ENCODE measurements at places on chromosomes 4 and X.

- no peak for DNase-seq
Measured at GRCh38 chr4:150588316-150588715, 6.4 kb downstream of the MAB21L2 start.

GRCh38 chr4:124526769-124527168 lies 185.8 kb downstream of the ANKRD50 start:
- DNase-seq, result no peak

DNA sequence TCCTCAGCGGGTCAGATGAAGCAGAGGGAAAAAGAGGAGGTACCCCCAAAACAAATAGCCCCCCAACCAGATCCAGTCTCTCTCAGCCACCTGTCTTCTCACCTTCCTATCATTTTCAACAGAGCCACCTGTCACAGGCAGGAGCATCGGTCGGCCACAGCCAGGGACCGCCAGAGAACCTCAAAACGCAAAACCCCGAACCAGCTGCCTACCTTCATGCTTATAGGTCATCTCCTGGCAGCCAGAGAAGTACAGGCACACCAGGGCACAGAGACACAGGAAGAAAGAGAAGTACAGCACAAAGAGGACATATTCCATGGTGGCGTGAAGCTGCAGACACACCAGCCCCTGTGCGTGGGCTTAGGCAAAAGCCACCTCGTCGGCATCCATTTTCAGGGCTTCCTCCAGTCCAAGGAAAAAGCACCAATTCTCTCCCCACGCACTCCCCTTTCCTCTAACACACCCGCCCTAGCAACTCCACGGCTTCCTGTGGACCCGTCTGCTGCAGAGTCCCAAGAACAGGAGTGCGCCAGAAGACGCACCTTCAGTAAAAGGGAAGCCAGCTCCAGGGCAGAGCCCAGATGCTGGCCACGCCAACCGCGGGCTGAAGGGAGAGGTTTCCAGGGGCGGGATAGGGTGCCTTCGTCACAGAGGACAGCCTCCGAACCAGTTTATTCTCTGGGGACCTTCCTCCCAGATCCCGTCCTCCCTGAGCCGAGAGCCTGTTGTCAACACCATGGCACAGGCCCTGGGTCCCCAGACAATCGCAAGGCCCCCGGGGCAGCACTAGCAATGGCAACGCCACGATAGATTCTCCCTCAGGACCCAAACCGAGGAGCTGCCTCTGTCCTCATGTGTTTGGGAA lies 51.8 kb upstream of the C4orf50 start:
- no peak for DNase-seq

DNA sequence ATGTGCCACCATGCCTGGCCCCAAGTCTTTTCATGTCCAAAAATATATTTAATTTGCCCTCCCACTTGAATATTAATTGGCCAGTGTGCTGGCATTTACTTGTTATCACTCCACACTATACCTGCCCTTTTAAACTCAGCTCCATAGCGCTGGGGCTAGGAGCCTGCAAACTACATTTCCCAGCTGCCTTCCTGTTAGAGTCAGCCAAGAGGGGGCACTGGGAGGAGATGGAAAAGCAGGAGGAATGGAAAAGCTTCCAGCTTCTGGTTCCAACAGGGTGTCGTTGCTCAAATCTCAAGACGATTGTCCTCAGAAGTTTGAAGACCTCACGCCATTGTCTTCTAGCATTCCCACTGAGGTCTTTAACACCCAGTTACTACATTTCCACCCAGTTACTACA lies 315.5 kb downstream of the BCOR start:
- no peak for DNase-seq

DNA sequence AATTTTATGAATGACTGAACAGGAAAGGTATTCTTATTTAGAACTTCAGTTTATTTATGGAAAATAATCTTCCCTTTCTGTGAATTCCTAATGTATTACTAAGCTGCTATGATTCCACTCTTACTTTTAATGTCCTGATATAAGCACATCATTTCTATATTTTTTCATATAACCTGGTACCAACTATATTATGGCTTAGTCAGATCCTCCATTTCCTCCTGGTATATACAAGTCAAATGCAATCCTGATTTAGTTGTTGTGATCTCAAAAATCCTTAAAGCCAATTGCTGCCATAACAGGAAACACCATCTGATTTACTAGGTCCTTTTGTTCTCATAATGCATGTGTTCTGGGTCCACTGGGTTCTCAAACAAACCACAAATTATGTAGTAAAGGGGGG lies 26.8 kb downstream of the TRMT2B start:
- no peak for DNase-seq

DNA sequence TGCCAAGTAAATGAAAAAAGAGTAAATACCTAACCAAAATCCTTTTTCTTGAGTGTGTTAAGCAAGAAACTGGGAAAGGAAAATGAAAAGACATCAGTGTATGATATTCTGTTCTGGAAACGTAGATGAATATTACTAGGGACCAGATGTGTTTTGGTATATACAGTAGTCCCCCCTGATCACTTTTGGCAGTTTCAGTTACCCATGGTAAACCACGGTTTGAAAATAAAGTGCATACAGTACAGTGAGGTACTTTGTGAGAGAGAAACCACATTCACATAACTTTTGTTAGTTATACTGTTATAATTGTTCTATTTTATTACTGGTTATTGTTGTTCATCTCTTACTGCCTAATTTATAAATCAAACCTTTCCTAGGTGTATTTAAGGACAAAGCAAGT lies 250.9 kb downstream of the TENM3 start:
- DNase-seq, result no peak

DNA sequence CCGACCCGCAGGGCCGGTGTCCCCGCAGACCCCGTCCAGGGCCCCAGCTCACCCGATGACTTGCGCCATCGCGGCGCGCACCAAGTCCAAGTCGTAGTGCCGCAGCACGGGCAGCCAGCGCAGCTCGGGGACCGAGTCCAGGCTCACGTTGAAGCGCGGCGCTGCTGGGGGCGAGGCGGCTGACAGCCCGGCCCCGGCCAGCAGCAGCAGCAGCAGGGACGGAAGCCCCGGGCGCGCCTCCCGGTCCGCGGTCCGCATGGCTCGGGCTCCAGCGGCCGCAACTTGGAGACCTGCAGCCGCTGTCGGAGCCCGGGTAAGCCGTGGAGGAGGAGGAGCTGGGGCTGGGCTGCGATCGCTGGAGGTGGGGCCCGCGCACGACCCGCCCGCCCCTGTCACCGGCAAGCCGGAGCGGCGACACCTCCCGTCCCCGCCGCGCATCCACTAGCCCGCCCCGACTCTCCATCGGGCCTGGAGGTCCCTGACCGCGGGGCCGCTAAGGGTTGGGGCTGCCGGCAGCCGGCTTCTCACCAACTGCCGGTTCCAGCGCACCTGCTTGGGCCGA lies at the start of gene NAAA:
TSS of gene NAAA (minus strand) at position 322 of the 562 bp plus-strand sequence. CDS start at position 258, 64 bp downstream.
- peak; percentile 63 for DNase-seq

DNA sequence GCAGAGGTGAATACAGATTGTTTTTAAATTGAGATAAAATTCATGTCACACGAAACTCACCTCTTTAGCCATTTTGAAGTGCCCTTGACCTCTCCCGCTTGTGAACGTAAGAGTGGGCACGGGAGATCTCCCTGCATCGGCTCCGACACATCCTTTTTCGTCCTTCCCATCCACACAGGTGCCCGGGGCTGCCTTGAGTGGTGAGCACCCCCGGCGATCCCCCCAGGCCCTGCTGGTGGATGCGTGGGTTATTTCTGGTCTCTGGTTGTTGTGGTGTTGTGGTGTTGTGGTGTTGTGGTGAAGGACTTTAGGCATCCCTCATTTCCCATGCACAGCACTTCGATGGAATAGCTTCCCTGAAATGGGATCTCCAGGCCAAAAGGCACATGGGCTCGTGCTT lies 46.1 kb downstream of the PSAPL1 start:
- DNase-seq, result no peak

- DNase-seq, result no peak
Measured at GRCh38 chr4:89142691-89143669, 31.6 kb downstream of the TIGD2 start.

DNA sequence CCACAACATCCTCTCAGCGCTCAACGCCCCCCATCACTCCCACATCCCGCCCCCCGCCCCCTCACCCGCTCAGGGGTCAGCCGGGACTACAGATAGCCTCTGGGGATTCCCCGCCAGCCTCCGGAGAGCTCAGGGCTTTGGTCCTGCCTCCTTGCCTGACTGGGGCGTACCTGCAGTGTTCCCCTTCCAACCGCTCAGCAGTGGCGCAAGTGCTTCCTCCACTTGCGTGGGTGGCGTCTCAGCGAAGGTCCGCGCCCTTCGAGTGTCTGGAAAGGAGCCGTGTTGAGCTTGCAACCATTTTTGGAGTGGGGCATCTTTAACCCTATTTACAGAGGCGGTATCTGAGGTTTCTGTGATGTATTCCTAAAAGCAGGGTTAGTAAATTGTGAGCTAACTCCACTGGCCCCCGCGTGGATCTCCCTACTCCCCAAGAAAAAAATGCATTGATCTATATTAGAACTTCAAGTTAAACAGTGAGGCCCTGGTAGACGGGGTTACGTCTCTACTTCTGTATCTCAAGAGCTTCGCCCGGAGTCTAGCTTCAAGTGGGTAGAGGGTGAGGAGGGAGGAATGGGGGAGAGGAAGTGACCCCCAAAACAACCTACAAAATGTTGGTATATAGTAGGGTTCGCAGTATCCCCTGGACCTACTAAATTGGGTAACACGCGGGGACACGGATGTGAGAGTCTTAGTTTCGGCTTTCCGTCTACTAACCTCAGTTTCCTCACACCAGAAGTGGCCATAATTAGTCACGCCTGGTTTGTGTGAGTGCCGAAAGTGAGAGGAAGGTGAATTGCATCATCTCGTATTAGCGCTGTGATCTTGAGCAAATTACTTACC lies 16.1 kb downstream of the NKX3-2 start:
- DNase-seq, result no peak

DNA sequence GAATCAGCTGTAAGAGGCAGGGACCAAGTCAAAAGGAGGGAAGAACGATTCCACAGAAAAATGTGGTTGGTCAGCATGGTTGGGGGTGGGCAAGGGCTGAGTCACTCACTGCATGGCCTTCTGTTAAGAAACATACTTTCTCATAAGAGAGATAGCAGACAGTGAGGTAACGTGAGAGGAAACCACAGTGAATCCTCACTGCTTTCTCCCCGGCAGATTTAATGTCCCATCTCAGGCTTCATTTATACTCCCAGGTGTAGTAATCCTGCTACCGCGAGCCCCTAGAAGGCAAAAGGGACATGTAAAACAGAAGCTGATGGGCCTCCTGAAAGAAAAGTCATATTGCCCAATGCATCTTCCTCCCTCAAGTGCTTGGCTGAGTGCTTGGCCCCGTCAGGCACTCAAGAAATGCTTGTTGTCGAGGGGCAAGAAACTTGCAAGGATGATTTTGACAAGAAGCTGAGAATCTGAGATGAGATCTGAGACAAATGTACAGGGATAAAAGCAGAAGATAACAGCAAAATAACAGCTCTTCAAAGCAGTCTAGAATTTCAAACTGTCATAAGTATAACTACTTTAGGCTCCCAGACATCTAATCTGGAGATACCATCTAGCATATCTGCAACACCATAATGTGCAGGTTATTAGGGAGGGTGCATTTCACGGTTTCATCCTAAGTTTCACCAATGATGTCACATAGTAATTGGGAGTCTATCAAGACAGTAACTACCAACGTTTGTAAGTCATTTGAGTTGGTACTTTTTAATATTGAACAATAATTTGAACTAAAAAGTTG lies 40.2 kb downstream of the SH3KBP1 start:
- DNase-seq, result no peak

DNA sequence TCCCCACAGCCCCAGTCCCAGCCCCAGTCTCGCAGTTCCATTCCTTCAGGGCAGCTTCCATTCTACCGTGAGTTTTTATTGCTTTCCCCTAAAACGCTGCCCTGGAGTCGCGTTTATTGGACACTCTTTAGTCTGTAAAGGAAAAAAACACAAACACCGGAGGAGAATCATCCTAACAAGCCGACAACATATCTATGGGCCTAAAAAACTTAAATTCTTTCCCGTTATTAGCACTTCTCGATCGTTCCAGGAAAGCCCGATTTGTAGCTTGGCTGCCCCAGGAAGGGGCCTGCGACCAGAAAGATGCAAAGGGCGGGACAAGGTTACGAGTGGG lies 178.5 kb downstream of the CBR4 start:
- no peak for DNase-seq

DNA sequence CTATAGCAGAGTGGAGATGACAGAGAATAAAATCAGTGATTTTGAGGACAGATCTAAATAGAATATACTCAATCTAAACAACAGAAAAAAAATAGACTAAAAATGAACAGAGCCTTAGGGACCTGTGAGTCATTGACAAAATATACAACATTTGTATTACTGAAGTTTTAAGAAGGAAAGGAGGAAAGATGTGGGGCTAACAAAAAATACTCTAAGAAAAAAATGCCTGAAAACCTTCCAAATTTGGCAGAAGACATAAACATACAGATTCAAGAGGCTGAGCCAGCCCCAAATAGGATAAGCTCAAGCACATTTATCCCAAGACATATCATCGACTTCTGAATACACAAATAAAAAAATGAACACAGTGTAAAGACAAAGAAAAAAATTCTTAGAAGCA lies 123.6 kb upstream of the INTU start:
- no peak for DNase-seq

- DNase-seq, result peak; percentile 2
Measured at GRCh38 chrX:19964017-19964710, 26.7 kb downstream of the BCLAF3 start.

- DNase-seq, result no peak
Measured at GRCh38 chrX:153964105-153964504, 7.5 kb downstream of the HCFC1 start.

- DNase-seq, result no peak
Measured at GRCh38 chrX:45322382-45322781, 121.7 kb upstream of the DIPK2B start.

DNA sequence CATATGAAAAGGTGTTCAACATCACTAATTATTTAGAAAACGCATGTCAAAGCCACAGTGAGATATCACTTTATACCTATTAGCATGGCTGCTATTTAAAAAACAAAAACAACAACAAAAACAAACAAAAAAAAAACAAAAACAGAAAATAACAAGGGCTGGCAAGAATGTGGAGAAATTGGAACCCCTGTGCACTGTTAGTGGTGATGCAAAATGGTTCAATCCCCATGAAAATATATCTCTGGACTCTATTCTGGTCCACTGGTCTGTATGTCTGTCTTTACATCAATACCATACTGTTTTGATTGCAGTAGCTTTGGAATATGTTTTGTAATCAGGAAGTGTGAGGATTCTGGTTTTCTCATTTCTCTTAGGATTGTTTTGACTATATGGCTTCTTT lies 43.6 kb upstream of the SPP1 start:
- no peak for DNase-seq

- no peak for DNase-seq
Measured at GRCh38 chr4:105560421-105560848, 8.0 kb downstream of the ARHGEF38 start.

GRCh38 chr4:152689615-152690501 lies 10.1 kb upstream of the TMEM154 start:
- DNase-seq, result no peak
